ENCODE measurements at places on chromosomes 3 and 15.

GRCh38 chr15:59244337-59244736, 37.7 kb downstream of the LDHAL6B start:
- DNase-seq: no peak

DNA sequence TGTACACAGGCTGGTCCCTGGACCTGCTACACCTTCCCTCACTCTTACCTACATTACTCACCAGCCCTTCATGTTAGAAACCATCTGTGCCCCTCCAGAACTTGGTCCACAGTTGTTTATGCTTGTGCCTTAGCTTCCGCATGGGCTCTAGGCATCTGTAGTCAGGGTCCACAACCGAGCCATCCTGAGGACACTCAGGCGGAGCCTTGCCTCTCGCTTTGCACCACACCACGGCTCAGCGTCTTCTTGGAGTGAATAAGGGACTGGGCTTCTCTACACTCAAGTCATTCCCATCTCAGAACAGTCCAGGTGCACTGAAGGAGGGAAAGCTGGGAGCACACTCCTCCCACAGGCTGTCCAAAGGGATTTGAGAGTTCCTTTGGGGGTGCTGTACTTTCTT, 97.8 kb downstream of the HMG20A start:
- DNase-seq: no peak

DNA sequence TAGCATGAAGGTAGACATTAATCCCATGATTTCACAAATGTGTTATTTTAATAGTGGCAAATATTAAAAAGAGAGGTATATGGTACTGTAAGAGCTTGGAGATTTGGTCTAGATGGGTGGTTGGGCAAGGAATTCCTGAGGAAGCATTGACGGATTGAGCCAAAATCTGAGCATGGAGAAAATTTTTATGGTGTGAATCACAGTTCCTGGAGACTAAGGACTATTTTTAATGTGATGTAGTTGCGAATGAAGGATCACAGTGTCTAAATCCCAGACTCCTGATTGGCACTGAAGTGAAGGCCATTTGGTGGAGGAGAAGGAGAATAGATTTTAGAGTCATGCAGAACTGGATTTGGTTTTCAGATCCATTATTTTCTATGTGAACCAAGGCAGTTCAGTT, 188.7 kb upstream of the FEZF2 start:
- DNase-seq: no peak

GRCh38 chr15:38844736-38845135, 280.1 kb upstream of the RASGRP1 start:
- DNase-seq: no peak

DNA sequence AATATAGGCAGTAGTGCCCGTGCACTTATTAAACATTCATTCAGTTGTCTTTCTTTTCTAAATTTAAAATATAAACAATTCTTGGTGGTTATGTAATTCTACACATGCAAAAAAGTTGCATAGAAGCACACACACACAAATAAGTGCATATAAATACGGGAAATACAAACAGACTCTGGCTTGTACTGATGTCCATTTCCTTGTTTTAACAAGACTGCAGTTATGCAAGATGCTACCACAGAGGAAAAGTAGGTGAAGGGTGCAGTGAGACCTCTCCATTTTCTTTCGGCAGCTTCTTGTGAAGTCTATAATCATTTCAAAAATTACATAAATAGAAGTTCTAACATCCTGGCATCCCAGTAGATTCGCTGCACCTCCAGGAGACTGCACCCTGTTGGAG, 130.6 kb upstream of the BCL6 start:
- no peak for DNase-seq

All from stimulated activated CD4-positive, alpha-beta T cell treated with anti-CD3 and anti-CD28 coated beads, TNF-alpha, amount 100 ng/mL, for 1 hour (primary cell).